ENCODE measurements at places on chromosomes 1 and 21.

GRCh38 chr1:85174503-85174902, 26.3 kb downstream of the SYDE2 start:
- no peak for DNase-seq

DNA sequence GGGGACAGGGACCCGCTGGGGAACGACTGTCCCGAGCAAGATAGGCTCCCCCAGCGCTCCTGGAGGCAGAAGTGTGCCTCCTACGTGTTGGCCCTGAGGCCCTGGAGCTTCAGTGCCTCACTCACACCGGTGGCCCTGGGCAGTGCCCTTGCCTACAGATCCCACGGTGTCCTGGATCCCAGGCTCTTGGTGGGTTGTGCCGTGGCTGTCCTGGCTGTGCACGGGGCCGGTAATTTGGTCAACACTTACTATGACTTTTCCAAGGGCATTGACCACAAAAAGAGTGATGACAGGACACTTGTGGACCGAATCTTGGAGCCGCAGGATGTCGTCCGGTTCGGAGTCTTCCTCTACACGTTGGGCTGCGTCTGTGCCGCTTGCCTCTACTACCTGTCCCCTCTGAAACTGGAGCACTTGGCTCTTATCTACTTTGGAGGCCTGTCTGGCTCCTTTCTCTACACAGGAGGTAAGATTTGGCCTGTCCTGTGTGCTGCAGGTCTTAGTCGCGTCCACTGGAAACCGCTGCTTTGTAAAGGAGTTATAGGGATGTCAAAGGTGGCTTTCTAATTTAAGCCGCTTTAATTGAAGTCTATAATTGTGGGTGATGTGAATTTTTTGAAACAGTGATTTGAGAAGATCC, 717 bp downstream of the UBIAD1 start:
- no peak for DNase-seq

GRCh38 chr1:231943084-231943483, 316.5 kb downstream of the DISC1 start:
- DNase-seq: no peak

DNA sequence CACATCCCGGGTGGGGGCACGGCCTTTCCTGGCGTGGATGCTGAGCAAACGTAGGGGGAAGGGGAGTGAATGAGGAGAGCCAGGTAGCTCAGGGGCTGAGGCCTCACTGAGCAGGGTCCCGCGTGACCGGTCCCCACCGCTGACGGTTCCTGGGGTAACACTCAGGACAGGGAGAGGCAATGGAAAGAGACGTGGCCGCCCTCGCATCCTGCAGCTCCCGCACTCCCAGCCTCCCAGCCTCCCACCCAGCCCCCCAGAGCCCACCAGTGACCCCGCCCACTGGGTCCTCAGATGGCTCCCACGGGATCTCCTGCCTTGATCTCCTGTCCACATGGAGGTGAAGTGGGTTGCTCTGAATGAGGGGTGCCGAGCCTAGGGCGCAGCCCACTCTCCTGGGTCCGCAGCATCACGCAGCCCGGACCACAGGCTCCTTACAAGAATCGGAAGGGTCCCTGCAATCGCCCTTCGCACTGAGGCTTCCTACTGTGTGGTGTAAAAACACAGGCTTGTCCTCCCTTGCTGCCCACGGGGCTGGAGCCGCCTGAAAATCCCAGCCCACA, 2.4 kb downstream of the TSPEAR start:
- DNase-seq: no peak

DNA sequence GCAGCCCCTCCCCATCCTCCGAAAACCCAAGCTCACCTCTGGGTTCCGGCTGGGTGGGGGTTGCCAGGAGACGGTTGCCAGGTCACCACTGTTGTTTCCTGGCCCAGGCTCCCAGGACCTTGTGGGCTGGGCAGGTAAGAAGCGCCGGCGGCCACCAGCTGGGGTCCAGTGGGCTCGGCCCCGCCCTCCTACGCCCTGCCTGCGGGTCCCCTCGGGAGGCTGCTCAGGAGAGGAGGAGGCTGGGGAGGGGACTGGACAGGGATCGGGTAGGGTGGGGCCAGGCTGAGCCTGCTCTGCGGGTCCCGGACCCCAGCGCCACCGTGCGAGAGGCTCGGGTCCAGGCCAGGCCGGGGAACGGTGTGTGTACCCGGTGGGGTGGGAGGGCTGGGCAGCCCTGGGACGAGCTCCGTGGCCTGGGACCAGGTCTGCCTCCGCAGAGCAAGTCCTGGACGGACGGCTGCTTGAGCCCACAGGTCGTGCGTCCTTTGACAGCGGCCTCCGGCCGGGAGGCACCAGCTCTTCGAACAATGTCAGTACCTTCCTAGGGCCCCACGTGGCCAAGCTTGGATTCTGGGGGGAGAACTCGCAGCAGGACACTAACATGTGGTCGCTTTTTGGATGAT, at the start of gene TTLL10:
TSS of gene TTLL10 (plus strand) at position 88 of the 623 bp plus-strand sequence. CDS start 5,336 bp downstream, outside the sequence.
- peak; percentile 6 for DNase-seq

DNA sequence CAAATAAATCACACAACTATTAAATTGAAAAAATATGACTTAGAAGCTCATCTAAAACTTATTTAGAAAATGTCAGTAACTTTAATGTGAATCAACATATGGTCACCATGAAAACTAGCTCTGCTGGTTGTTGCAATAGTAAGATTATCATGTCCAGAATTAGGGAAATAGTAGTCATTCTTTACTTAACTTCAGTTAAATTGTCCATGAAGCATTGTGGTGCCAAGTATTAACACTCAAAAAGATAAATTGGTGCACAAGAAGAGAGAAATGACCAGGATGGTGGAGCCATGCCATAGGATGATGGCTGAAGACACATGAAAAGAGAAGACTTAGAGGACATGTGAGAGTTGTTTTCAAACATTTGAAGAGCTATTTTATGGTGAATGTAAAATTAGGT, 130.2 kb upstream of the PTGFR start:
- no peak for DNase-seq
